H54 (cell line): ENCODE measurements at places on chromosomes 1 and 21.

DNA sequence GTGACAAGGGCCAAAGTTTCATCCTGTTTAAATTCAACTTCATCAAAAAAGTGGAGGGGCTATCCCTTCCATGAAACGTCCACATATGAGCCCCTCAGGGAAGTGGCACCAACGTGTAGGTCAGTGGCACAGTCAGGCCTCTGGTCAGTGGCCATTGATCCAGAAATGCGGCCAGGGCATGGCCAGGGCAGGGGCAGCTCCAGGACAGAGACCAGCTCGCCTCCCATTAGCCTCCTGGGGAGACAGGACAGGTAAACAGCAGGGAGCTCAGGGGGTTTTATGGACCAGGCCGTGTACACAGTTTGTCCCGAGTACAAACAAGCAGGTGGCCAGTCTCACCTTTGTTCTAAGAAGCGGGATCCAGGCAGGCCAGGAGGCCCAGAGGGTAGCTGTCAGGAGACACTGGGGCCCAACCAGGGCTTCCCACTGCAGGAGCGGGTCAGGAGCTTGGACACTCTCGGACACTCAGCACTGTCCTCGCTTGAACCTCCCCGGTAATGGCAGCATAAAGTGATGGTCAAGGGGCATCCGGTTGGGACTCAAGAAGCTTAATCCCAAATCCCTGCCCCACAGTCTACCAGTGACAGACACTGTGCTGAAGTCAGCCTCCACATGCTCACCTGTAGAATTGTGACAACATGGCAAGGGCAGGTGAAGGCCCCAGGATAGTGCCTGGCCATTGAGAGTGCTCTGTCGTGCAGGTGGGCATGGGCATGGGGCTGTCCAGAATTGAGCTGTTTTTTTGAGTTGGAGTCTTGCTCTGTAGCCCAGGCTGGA is 144.1 kb upstream of the ERRFI1 start:
- DNase-seq = no peak

- peak; percentile 50 for DNase-seq
These were observed 24.4 kb downstream of the RRAGC start for GRCh38 chr1:38834937-38835827.

- no peak for DNase-seq
These were observed 198.1 kb upstream of the KIAA0040 start for GRCh38 chr1:175390522-175391254.

DNA sequence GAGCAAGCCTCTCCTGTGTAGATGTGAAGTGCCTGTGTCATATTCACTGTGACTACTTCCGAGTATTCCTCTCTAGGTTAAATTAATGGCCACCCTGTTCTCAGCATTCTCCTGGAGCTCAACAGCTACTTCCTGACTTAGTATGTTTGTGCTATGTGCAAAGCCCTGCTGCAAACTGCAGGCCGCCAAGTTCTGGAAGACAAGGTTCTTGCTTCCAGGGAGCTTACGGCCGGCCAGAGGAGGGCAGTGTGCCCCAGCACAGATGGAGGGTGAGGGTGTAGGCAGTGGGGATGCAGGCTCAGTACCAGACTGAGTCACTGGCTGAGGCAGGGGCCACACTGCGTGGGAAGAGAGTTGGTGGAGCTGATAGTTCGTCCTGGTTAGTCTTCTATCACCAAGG is 43.2 kb downstream of the ELK4 start:
- peak; percentile 32 for DNase-seq

DNA sequence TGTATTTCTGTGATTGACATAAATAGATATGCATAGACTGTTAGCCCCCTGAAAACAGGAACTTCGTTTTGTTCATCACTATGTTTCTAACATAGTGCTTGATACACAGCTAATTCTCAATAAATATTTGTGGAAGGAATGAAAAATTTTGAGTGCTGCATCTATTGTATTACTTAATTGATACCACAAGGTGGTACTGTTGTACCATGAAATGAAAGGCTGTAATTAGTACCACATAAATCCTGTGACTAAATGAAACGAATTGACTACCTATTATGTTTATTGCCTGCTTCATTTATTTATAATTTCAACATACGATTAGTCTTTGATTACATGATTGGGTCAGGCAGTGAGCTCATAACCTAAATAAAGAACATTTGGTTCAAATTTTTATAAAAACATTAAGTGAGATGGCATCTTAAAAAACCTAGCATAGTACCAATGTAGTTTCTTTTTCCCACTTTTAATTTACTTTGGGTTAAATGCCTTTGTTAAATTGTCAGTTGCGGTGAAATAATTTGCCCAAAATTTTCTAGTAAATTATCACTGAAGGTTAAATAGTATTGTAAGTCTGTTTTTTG is 15.0 kb upstream of the TGFB2 start:
- no peak for DNase-seq

DNA sequence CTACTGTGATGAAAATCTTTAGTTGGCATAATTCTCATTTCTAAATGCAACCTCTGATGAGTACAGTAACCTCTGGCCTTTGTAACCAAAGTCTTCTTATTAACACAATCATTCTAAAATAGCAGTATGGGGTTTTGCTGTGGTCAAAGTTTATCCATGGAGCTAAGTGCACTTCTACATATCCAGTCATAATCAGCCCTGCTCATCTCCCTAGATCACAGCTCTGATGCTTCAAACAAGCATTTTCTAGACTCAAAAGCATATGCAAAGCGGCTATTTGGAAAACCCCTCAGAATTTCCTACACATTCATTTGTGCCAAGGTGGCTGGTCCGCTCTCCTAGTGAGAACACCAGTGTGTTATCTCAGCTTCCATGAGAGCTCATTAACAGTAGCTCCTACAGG is 418.6 kb downstream of the MRPL39 start:
- no peak for DNase-seq

GRCh38 chr1:54574158-54574778 is 26.2 kb downstream of the ACOT11 start:
- DNase-seq = no peak

DNA sequence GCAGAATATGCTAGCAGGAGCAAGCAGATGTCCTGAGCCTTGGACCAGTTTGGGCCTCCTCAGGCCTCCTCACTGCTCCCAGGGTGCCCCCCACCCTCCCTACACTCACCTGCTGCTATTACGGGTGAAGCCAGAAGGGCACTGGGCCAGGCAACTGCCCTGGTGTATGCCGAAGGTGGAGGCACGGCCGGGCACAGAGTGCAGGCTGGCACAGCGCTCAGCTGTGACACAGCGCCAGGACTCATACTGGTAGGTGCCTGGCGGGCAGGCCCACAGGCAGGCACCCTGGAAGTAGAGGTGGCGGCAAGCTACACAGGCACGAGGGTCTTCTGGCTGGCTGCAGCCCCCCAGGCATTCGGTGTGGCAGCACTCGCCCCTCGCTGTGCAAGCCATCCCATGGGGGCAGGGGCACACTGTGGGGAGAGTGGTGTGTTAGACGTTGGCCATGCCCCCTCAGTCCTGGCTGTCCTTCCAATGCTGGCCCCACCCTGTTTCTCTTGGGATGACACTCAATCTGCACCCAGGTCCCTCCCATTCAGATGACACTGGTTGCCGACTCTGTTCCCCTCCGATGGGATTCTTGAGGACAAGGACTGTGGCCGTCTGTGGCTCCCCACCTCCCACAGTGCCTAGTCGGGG is 7.0 kb downstream of the INSRR start:
- no peak for DNase-seq

- DNase-seq = no peak
These were observed 144.1 kb downstream of the TNR start for GRCh38 chr1:175599212-175599705.

DNA sequence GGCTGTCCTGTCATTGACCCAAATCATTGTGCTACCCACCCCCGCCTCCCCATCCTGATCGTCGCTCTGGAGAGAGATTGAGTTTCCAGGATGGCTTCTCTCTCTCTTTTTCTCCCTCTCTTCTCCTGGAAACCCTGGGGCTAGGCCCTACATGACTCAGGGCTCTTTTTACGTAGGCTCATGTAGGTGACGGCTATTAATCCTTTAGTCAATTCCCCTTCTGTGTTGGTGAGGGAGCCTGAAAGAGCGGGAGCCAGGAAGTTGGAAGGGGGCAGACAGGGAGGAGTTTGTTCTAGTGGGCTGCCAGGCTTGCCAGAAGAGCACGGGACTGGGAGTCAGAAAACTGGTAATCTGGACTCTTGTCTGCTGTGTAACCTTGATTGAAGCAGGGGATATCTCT is 9.7 kb downstream of the ATP2B4 start:
- DNase-seq = no peak

DNA sequence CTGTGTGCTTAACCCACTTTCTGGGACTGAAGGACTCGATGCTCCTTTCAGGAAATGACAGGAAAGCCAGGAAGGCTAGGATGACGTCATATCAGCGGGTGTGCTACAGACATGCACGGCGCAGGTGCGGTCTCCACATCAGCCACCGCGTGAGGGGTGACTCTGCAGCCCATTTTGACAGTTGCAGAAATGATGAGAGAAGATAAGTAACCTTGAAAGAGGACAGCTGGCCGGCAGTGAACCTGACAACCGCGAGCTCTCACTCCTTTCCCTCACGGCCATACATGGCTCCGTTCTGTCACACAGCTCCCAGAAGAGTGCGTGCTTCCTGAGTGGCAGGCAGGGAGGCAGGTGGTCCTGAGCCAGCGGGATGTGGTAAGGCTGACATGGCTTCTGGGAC is 1.7 kb upstream of the KRTAP10-5 start:
- DNase-seq = no peak

DNA sequence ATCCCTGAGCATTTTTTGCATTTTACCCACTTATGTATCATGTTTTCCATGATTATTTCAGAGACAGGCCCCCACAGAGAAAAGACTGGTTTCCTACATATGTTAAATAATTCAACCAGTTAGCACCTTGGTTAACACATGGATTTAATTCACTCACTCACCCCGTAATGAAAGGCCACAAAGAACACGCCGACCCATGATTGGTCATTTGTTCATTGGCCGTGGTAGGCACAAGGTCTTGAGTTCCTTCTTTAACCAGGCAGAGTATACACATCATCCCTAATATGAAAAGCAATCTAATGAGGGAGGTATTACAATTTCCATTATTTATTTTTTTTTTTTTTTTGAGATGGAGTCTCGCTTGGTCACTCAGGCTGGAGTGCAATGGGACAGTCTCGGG is 50.6 kb downstream of the RPS6KA1 start:
- no peak for DNase-seq

DNA sequence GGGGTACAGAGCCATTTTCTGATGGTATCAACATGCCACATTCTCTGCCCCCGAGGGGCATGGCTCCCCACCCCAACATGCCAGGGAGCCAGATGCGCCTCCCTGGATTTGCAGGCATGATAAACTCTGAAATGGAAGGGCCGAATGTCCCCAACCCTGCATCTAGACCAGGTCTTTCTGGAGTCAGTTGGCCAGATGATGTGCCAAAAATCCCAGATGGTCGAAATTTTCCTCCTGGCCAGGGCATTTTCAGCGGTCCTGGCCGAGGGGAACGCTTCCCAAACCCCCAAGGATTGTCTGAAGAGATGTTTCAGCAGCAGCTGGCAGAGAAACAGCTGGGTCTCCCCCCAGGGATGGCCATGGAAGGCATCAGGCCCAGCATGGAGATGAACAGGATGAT is 50.6 kb downstream of the ACP6 start:
- no peak for DNase-seq

- no peak for DNase-seq
These were observed 51.5 kb downstream of the SCCPDH start for GRCh38 chr1:246775531-246776385.

GRCh38 chr1:17978016-17978415 is 129.6 kb upstream of the IGSF21 start:
- no peak for DNase-seq

DNA sequence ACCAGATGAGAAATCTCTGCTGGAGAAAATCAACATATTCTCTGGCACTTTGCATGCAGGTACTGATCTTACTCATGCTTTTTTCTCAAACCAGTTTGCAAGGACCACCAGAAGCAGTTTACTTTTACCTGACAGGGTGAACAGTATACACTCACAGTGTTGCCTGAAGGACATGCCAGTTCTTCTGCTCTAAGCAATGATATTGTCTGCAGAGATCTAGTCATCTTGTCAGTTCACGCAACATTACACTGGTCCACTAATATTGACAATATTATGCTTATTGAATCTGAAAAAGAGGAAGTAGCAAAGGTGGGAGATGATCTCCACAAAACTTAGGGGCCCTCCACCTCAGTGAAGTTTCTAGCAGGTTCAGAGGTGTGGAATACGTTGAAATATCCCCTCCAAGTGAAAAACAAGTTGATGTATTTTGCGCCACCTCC is 3.8 kb upstream of the S100B start:
- no peak for DNase-seq

DNA sequence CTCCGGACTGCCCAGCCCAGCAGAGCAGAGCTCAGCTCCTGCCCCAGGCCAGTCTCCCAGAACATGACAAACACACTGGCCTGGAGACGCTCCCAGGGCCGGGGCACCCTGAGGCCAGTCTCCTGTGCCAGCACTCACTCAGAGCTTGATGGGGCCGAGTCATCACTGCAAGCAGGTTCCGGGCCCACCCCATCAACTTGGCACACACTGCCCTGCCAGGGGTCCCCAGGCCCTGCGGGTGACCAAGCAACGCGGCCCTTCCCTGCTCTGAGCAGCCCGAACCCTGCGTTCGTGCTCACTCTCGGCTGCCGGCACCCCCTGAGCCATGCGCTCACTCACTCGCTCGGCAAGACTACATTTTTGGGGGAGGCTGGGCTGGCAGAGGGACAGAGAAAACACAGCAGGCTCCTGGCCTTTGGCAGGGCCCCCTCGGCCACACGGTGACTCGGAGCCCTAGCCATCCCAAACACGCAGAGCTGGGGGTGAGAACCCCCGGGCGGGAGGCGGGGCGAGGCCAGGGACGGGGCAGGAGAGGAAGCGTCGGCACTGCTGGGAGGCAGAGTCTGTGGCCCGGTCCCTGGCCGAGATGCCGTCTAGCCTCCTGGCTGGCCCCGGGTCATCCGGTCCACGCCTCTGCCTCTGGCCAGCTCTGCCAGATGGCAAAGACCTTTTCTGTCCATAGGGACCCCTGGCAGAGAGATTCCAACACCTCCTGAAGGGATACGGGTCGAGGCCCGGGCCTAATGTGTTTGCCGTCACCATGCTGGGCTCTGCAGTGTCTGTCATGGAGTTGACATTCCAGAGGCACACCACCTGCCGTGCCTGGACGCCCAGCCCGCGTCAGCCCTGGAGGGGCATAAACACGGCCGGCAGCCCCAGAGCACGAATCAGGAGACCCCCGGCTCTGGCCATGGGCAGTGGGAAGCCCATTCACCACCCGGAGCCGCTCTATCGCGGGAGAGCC is 68.0 kb downstream of the MEGF6 start:
- peak; percentile 94 for DNase-seq

GRCh38 chr1:244945109-244945671 is 80.8 kb upstream of the HNRNPU start:
- no peak for DNase-seq

GRCh38 chr1:218850367-218850766 is 323.3 kb upstream of the LYPLAL1 start:
- no peak for DNase-seq
